Cortex of kidney (tissue), 1 donor: ENCODE measurements at places on chromosomes 6 and 20.

- DNase-seq, result no peak
These were observed 2.4 kb downstream of the F13A1 start for GRCh38 chr6:6317825-6318733.

DNA sequence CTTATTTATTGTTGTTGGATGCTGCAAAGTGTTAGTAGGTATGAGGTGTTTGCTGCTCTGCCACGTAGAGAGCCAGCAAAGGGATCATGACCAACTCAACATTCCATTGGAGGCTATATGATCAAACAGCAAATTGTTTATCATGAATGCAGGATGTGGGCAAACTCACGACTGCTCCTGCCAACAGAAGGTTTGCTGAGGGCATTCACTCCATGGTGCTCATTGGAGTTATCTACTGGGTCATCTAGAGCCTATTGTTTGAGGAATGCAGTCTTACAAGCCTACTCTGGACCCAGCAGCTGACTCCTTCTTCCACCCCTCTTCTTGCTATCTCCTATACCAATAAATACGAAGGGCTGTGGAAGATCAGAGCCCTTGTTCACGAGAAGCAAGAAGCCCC, 12.1 kb downstream of the MICB start:
- DNase-seq, result no peak

GRCh38 chr20:33450867-33451266, 7.3 kb upstream of the SNTA1 start:
- DNase-seq, result no peak

GRCh38 chr6:105251689-105252088, 71.9 kb upstream of the POPDC3 start:
- DNase-seq, result no peak

GRCh38 chr20:44075191-44075949, 111.6 kb downstream of the JPH2 start:
- DNase-seq, result no peak

GRCh38 chr6:137216106-137216505, 3.1 kb downstream of the IFNGR1 start:
- no peak for DNase-seq
